ENCODE measurements at places on chromosomes 4 and X.

GRCh38 chr4:135204311-135204710, 1002.7 kb upstream of the PABPC4L start:
- DNase-seq: no peak

GRCh38 chrX:55489314-55490009, at the start of gene USP51:
USP51 (minus strand) TSS chrX:55489848; CDS start chrX:55488939, 909 bp downstream.
- DNase-seq: no peak

DNA sequence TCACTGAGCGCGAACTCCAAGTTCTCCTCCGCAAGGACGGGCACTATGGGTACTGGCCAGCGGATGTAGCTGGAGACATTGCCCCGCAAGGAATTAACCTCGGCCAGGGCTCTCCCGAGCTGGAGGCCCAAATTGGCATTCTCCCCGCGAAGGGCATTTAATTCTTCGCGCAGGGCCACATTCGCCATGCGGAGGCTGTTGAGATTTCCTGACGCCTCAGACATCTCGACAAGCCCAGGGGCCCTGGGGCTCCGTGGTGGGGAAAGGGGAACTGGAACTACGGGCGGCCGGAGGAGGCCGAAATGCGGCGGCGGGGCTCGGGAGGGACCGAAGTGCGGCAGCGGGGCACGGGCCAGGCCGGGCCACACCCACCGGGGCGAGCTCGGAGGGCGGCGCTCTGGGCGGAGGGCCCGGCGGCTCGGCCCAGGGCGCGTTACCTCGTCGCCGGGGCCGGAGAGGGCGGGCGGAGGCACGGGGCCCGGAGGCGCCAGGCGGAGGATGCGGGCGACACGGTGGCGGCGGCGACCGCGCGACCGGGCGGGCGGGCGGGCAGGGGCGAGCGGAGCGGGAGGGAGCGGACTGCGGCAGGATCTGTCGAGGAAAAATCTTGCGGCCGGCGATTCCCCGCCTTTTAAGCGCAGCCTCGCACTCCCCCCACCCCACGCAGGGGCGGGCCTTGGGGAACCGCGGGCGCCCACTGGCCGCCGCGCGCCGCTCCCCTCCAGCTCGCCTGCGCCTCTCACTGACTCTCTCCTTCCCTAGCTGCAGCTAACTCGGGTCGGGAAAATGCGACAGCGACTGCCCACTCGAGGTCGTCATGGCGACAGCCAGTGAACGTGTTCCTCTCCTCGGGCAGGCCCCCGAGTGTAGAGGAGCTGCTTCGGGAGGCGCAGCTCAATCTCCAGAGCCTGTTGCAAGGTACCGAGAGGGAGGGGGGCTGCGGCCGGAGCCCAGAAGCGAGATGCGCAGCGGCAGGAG, at the start of gene RTL5:
Gene RTL5, minus strand, starts transcription at position 599 of the 978 bp plus-strand sequence.
- peak; percentile 20 for DNase-seq

- no peak for DNase-seq
Measured at GRCh38 chr4:122122083-122122482, 30.0 kb upstream of the BLTP1 start.

DNA sequence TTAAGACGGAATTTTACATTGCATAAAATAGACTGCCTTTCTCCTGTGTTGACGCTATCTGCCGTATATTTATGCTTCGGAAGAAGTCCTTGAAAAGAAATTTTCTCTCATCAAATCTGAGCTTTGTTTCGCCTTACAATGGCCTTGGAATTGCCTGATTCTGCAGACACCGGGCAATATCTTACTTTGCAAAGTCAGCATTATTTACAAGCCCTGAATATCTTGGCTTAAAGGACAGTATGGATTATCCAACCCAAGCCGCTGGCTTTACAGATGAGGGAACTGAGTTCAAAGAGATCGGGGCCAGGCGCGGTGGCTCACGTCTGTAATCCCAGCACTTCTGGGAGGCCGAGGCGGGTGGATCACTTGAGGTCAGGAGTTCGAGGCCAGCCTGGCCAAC, 1.1 kb upstream of the MANBA start:
- no peak for DNase-seq

DNA sequence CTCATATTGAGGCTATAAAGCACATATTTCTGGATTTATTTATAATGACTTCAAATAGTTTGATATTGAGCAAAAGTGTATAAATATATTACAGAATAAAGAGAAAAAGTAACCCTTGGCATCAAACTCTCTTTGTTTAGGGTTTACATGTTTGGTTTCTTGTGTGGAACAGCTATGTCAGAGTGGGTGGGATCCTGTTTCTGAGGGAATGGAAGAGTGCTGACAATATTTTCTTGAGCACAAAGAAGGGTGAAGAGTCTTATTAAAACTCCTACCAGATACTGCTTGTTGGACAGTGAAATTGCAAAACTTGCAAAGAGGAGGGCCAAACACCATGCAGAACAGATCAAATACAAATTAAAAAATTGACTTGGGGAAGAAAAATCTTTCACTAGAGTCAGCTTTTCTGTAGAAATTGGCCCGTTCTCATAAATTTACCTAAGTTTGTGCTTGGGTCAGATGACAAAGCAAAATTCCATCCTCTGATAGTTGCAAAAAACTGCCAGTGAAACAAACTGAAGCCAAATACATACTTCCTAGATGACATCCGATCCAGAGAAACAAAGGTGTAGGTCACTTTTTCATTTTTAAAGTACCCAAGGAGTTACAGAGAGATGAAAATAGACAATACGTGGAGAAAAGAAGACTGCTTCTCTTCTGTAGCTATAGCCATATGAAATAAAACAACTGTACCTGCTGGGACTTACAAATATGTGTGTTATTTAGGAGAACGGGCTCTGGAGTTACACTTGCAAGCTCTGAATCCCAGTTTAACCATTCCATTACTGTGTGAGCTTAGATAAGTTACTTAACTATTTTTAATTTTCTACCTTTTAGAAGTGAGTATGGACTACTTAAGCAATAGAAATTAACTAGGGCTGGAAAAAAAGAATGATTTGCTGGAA, 133.3 kb downstream of the MAML3 start:
- no peak for DNase-seq

DNA sequence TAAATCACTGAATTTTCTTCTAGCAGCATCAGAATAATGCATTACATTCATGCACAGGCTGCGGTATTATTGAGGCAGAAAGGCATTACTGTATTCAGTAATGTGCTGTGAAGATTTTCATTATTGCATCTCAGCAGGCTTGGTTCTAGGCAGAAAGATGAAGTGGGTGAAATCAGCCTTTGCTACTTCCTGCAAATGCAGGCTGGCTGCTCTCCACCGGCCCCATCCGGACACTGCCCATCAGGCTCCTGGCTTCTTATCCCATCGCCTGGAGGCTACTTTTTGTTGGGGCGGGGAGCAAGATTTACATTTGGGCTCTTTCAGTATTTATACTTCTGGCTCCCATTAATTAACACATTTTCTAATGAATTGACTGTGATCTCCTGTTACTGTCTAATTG, 117.8 kb downstream of the FRAS1 start:
- DNase-seq: no peak

GRCh38 chr4:13190093-13190721, 293.9 kb downstream of the RAB28 start:
- DNase-seq: no peak

GRCh38 chr4:113677325-113677724, 84.2 kb downstream of the CAMK2D start:
- no peak for DNase-seq

- no peak for DNase-seq
Measured at GRCh38 chr4:5712517-5712916, 1.5 kb downstream of the EVC start.

DNA sequence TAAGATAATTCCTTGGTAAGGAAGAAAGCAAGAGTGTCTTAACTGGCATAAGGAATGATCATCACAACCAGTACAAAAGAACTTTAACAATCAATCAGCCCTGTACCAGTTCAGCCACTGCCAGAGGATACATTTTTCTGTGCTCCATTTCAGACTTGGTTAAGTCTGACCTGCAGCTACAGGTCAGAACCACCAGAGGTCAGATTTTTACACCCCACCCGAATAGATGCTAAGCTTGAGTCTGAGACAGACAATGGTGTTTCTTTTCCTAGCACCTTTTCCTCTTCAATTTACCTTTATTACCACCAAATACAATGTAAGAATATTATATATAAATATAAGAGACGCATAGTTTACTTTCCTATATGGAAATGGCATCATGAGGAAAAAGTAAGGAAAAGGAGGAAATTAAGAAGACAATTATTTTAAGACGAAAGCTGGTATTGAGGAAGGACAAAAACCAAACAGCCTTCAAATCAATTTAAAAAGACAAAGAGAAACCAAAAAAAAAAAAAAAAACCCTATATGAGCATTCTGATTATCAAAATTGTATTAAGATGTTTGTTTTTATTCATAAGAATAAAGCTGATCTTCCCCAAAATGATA, 215.3 kb upstream of the TTC29 start:
- DNase-seq: no peak

DNA sequence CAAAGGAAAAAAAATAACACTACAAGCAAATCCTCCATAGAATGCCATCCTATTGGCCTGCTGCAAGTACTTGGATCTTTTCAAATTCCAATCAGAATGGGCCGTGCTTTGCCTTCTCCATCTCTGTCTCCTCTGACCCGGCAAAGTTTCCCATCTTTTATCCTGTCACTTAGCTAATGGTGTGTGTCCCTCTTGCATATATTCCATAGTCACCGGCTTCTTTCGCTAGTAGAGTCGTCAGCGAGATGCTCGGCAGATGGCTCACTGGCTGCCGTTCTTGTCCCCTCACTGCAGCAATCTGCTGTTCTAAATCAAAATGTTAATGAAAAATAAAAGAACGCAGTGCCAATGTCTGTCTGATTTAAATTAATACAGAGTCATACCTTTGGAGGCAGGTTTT, 22.1 kb downstream of the GRIA3 start:
- no peak for DNase-seq

- no peak for DNase-seq
Measured at GRCh38 chr4:16344853-16345252, 118.6 kb upstream of the TAPT1 start.

- no peak for DNase-seq
Measured at GRCh38 chr4:110164856-110165255, 33.6 kb downstream of the ELOVL6 start.

DNA sequence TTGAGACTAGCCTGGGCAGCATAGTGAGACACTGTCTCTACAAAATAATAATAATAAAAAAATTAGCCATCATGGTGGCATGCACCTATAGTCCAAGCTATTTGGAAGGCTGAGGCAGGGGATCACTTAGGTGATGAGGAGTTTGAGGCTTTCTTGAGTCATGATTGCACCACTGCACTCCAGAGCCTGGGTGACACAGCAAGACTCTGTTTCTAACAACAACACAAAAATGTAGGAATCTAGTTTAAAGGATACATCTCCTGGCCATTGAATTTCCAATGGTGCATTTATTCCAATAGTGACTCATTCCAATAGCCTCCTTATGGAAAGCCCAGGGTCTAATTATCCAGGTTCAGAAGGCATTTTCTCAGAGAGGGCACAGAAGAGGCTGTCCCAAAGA, 21.9 kb upstream of the HERC6 start:
- no peak for DNase-seq

Measured in stimulated activated CD8-positive, alpha-beta memory T cell treated with anti-CD3 and anti-CD28 coated beads, Interleukin-7, amount 100 ng/mL, for 48 hours (primary cell).